Karpas-422 (cell line): ENCODE measurements at places on chromosomes 3 and 15. TPM values are rescaled to one million over a fixed set of nuclear protein-coding genes. Genes with fewer than 3 reads are reported as not detected.
A peak's percentile ranks its signal among the peaks of the same experiment; 100 is the strongest.

GRCh38 chr3:138890555-138891187, 55.9 kb upstream of the PIK3CB start:
- DNase-seq = no peak
- no peak overlapping the region for H3K4me3 ChIP-seq
- no peaks in the 10 kb centered on the region for H3K4me1 ChIP-seq
- no peaks in the 10 kb centered on the region for H3K36me3 ChIP-seq
- no peak overlapping the region for H3K27ac ChIP-seq

DNA sequence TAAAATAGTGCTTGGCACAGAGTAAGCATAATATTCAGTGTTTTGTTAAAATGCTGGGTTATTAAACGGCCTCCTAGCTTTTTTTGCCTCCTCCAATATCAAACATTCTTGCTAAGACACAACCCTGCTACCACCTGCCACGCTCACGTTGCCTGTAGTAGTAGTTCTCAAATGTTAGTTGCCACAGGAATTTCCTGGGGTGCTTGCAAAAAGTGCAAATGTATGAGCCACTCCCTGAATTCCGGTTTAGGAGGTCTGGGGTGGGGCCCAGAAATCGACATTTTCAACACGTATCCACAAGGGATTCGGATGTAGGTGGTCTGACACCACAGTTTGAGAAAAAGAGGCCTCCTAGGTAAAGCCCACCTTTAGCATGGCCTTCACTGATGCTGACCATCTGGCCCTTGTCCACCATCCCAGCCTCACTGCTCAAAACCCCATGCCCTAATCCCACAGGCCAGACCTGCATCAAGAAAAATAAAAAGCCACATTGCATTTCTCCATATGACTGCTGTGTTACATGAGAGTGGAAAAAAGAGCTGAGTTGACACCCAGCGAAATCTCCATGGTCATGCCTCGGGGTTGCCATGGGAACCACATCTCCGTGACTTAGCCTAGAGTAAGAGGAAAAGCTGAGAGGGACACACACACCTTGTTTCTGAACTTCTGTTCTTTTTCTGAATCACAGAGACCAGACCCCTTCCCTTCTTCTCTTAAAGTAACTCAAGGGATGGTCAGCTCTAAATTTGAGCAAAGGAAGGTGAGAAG, 116.4 kb upstream of the HES1 start:
- no peak overlapping the region for H3K27ac ChIP-seq
- no peaks in the 10 kb centered on the region for H3K4me1 ChIP-seq
- DNase-seq = no peak
- H3K36me3 ChIP-seq = no peaks in the 10 kb centered on the region
- H3K4me3 ChIP-seq = no peak overlapping the region

GRCh38 chr3:71064291-71064955, 519.1 kb downstream of the FOXP1 start:
- no peaks in the 10 kb centered on the region; the same call in 1 of the 2 replicates for H3K36me3 ChIP-seq
- H3K27ac ChIP-seq = peak overlapping the region; percentile 82
- no peaks in the 10 kb centered on the region for H3K27me3 ChIP-seq
- peak overlapping the region; percentile 69 for H3K4me3 ChIP-seq
- DNase-seq = peak; percentile 65

- no peaks in the 10 kb centered on the region for H3K36me3 ChIP-seq
- H3K27me3 ChIP-seq = no peaks in the 10 kb centered on the region; the same call in 1 of the 2 replicates
- no peak overlapping the region for H3K27ac ChIP-seq
- no peak for DNase-seq
- no peak overlapping the region for H3K4me3 ChIP-seq
- H3K4me1 ChIP-seq = no peaks in the 10 kb centered on the region
These were observed 81.4 kb downstream of the PDE8A start for GRCh38 chr15:85063088-85063487.

DNA sequence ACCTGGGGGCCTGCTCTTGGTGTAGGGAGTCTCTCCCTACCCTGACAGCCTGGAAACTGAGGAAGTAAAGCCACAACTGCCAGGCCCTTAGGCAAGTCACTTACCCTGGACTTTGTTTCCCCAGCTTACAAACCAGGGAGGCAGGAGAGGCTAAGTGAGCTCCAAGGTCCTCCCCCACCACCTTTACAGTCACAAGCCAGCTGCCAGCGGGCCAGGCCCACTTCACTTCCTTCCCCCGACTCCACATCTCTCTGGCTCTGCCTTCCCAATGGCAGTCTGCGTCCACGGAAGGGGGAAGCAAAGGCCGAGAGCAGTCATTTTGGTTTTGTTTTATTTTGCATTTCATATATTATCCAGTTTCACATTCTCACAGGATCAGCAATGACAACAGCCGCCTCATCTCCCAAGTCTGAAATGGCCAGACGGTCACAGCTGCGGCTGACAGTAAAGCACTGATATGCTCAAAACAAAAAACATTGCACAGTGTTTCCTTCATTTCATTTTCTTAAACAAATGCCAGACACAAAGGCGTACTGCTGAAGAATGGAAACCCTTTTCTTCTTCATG, 35.7 kb downstream of the RBPMS2 start:
- no peaks in the 10 kb centered on the region for H3K36me3 ChIP-seq
- no peak overlapping the region for H3K4me3 ChIP-seq
- no peaks in the 10 kb centered on the region for H3K4me1 ChIP-seq

- no peak for DNase-seq
- H3K4me1 ChIP-seq = no peaks in the 10 kb centered on the region
- no peak overlapping the region for H3K4me3 ChIP-seq
- no peaks in the 10 kb centered on the region for H3K27me3 ChIP-seq
These were observed 108.1 kb downstream of the USP13 start for GRCh38 chr3:179760944-179761343.

The SPTSSB gene
- total RNA-seq = not detected in 2 replicates

DNA sequence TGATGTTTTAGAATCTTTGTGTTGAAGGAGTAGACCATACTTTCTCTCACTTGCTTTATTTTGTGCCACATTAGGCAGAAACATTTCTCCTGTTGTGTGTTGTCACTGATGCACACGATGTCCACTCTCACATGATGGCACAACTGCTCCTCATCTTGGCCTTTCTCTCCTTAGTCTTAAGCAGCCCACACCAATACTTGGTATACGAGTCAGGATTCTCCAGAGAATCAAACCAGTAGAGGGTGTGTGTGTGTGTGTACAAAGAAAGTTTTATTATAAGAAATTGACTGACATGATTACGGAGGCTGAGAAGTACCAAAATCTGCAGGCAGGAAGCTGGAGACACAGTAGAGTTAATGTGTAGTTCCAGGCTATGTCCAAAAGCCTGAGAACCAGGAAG, 187.1 kb downstream of the ALCAM start:
- H3K27ac ChIP-seq = no peak overlapping the region
- no peaks in the 10 kb centered on the region for H3K4me1 ChIP-seq
- no peaks in the 10 kb centered on the region for H3K36me3 ChIP-seq
- H3K4me3 ChIP-seq = no peak overlapping the region
- H3K27me3 ChIP-seq = no peaks in the 10 kb centered on the region

DNA sequence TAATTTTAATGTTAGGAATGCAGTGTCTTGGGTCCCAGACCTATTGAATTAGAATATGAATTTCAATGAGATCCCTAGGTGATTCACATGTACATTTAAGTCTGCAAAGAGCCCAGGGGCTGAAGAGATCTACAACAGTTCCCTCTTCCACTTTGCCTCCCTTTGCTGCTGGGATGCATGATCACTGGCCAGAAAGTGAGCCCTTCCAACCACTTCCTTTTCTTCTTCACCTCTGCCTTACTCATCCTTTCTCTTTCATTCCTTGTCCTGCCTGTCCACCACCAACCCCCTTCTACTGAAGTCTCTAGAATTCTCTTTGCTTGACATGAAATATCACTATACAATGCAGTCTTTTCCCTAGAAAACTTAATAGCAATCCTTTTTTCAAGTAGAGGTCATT, 222.4 kb upstream of the LRIG1 start:
- DNase-seq = no peak
- H3K4me3 ChIP-seq = no peak overlapping the region
- H3K27me3 ChIP-seq = no peaks in the 10 kb centered on the region
- no peak overlapping the region for H3K27ac ChIP-seq
- H3K36me3 ChIP-seq = no peaks in the 10 kb centered on the region
- no peaks in the 10 kb centered on the region for H3K4me1 ChIP-seq

The NRROS gene
- total RNA-seq = 0.52 and 1.0 TPM in 2 replicates

The AHSG gene
- not detected in 2 replicates for total RNA-seq

DNA sequence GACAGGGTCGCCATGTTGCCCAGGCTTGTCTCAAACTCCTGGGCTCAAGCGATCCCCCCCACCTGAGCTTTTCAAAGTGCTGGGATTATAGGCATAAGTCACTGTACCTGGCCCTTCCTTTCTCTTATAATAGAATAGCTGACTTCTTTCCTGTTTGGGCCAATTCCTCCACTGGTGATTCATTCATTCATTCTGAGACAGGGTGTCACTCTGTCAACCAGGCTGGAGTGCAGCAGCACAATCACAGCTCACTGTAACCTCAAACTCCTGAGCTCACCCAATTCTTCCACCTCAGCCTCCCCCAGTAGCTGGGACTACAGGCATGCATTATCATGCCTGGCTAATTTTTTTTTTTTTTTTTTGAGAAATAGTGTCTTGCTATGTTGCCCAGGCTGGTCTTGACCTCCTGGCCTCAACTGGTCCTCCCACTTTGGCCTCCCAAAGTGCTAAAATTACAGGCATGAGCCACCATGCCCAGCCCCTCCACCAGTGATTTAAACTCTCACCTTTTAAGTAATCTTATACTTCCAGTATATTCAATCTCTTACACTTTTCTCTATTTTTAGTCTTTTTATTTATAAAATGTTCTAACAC, 20.9 kb downstream of the GNB4 start:
- peaks cover 7% of the 10 kb centered on the region for H3K4me1 ChIP-seq
- no peak for DNase-seq
- no peak overlapping the region for H3K27ac ChIP-seq

- H3K27me3 ChIP-seq = no peaks in the 10 kb centered on the region
- H3K4me1 ChIP-seq = no peaks in the 10 kb centered on the region
- H3K36me3 ChIP-seq = no peaks in the 10 kb centered on the region
- no peak for DNase-seq
- H3K27ac ChIP-seq = no peak overlapping the region
These were observed 491.8 kb downstream of the MECOM start for GRCh38 chr3:169171739-169172138.

The EFHB gene
- total RNA-seq = 7.3 TPM in 1 of 2 replicates, not detected in the other

DNA sequence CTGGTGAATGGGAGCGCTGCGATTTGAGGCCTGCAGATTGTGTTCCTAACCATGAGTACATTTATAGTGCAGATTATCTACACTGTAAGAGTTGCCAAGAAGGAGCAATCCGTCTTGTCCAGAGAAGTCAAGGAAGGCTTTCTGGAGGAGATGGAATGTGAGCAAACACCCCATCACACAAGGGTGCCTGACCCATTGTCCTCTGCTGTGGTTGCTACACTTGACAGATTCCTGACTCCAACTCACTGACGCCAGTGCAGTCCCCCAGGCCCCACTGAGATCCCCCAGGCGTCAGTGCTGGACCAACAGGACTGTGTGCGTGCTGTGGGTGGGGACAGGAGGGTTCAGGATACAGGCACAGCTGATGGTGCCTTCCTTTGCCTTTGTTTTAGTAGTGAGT, 135.9 kb upstream of the TPM1 start:
- H3K4me3 ChIP-seq = no peak overlapping the region
- H3K4me1 ChIP-seq = no peaks in the 10 kb centered on the region
- no peak for DNase-seq
- no peaks in the 10 kb centered on the region for H3K36me3 ChIP-seq

DNA sequence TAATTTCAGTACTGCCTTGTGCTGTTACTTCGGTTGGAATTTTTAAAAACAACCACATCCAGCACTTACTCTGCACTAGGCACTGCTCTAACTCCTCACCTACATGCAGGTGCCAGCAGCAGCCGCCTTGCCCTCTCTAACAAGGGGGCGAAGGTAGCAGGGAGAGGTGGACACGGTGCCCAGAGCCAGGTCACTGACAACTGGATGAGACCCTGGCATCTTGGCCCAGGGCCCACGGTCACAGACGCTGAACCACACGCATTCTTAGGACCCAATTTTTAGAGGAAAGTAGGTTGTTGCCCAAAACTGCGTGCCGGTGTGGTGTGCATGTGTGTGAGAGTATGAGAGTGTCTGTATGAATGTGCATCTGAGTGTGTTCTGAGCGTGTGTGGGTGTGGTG, 63.4 kb upstream of the GATA2 start:
- H3K4me1 ChIP-seq = no peaks in the 10 kb centered on the region
- H3K36me3 ChIP-seq = no peaks in the 10 kb centered on the region
- no peak for DNase-seq

DNA sequence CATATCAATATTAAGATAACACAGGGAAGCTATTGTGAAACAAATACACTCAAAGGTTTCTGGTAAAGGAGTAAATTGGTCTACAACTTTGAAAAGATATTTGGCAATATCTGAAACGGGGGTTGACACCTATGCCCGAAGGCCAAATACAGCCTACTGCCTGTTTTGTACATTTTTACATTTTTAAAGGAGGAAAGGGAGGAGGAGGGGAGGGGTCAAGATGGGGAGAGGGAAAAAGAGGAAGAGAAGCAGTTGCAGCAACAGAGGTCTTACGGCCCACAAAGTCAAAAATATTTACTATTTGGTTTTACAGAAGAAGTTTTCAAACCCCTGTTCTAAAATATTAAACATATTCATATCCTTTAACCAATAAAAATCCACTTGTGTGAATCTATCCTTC, 94.2 kb downstream of the FMN1 start:
- no peaks in the 10 kb centered on the region for H3K4me1 ChIP-seq
- no peak for DNase-seq
- H3K27me3 ChIP-seq = no peaks in the 10 kb centered on the region
- no peak overlapping the region for H3K4me3 ChIP-seq
- no peaks in the 10 kb centered on the region for H3K36me3 ChIP-seq
- no peak overlapping the region for H3K27ac ChIP-seq
